Hair follicle dermal papilla cell (primary cell): ENCODE measurements at places on chromosomes 5 and 9. TPM values are rescaled to one million over a fixed set of nuclear protein-coding genes. Genes with fewer than 3 reads are reported as not detected.

FSD1L gene
- total RNA-seq = 7.5 and 8.0 TPM in 2 replicates

IL13 gene
- total RNA-seq = 0.16 and 0.24 TPM in 2 replicates

C9 gene
- 0.16 and 0.24 TPM in 2 replicates for total RNA-seq

IFNB1 gene
- total RNA-seq = not detected in 2 replicates

SPINK4 gene
- total RNA-seq = not detected in 2 replicates

LEAP2 gene
- 0.12 and 0.16 TPM in 2 replicates for total RNA-seq

TOR4A gene
- 4.9 and 6.8 TPM in 2 replicates for total RNA-seq

MARVELD2 gene
- 2.9 and 3.3 TPM in 2 replicates for total RNA-seq

TXNDC8 gene
- not detected in 2 replicates for total RNA-seq
